ENCODE measurements at places on chromosomes 4 and X.

DNA sequence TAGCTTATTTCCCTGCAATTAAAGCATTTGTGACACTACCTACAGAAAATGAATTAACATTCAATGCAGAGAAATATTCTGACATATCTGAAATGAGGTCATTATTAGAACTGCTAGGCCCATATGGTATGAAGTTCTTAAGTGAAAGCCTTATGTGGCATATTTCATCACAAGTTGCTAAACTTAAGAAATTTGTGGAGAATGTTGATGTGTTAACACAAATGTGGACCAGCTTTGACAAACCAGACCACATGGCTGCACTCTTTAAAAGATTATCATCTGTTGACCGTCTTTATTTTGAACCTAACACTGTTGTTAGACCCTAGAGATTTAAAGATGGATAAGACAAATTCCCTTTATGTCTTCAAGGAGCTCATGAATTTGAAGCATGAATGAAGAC is 1024.1 kb downstream of the RPA4 start:
- DNase-seq = no peak

- no peak for DNase-seq
These were observed 98.9 kb downstream of the HPGD start for GRCh38 chr4:174423257-174423944.

DNA sequence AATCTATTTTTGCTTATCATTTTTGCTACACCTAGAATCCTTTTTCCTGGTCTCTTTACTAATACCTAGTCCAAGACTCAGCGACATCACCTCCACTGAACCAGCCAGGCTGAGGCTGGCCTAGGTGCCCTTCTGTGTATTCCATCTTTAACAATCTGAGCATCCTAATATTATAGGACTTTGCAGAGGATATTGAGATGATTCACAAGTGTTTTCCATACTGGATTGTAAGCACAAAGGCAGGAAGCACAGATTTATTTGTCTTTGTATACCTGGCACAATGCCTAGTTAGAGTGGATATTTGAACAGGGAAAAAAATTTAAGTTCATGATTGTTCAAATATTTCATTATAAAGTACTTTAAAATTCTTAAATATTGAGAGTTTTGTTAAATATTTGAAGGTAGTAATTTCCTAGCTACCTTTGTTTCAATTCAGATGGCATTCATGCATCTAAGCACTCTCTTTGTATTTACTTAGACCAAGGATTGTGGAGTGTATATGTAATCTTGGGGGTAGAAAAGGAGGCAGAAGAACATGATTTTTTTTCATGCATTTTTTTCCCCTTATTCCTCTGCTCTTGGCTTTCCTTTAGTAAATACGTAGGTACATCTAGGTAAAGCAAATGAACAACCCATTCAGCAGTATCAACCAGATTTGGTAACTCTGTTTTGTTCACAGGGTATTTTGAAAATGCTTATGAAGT is 18.4 kb downstream of the SMARCA5 start:
- DNase-seq = no peak

DNA sequence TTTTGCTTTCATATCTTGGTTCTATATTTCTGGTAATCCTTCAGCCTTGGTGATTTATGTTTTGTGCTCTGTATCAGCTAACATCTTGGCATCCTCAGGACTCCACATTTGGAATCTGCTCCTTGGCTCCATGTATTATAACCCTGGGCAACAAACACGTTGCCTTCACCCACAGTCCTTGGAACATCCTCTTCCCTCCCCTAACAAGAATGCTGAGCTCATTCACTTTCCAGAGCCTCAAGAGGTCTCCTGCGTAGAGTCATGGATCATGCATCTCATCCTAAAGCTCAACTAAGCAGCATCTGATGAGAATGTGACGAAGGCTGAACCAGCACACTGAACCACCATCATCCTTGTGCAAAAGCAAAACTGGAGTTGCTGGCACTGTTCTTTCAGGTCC is 60.5 kb upstream of the C1GALT1C1 start:
- no peak for DNase-seq

DNA sequence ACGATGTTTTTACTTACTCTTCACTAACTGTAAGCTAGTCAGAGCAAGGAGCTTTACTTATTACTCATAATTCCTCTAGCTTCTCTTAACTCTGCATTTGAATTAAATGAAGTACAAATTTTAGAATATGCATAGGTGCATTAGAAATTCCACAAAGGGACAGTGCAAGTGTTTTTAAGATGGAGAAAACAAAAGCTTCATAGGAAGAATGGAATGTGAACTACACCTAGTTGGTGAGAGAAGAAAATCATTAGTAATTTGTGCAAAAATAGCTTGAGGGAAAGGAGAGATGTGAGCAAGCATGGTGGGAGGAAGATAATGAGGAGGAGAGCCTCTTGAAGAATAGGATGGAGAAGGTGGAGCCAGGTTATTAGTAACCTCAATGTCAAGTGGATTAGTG is 77.5 kb upstream of the SMARCA5 start:
- no peak for DNase-seq

DNA sequence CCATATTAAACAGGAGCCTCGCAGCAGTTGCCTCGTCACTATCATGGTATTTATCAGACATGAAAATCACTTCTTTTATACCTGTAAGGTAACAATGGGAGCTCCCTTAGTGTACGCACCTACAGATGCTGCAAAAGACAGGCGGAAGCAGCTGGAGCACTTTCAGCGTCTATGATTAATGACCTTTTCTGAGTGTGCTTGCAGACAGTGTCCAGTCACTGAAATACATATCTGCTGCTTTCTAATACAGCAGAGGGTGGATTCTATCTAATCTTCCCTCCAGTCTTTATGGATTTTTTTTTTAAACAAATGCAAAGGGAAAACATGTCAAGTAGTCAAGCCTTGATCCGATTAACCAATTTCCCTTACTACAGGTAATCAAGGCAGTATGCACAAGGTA is 24.1 kb downstream of the DCTD start:
- no peak for DNase-seq

DNA sequence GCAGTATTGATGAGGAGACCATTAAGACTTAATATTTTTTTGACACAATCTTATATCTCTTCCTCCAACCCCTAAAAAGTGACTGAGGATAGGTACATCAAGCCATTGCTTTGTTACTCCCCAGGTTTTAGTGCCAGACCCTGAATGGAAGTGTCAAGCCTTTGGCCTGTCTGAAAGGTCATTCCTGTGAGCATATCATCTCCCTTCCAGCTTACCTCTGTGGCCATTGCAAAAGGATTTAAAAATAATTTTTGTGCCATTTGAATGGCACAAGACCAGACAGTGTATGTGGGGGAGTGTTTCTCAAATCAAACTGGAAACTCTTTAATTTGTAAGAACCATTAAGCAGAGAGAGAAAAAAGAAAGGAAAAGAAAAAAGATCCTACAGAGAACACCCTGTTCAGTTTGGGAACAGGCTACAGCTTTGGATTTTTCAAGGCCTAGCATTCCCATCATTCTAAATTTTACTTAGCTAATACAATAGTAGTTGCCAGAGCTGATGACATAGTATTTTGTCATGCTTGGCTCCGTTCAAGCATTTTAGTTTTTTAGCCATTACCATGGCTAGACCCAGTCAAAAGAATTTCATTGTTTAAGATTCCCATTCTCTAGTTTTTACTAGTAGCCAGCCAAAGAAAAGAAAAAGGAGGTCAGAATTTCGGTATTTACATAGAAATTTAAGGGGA is 49.6 kb downstream of the HPF1 start:
- no peak for DNase-seq

GRCh38 chr4:2762048-2762447 is 5.9 kb upstream of the TNIP2 start:
- DNase-seq = no peak

DNA sequence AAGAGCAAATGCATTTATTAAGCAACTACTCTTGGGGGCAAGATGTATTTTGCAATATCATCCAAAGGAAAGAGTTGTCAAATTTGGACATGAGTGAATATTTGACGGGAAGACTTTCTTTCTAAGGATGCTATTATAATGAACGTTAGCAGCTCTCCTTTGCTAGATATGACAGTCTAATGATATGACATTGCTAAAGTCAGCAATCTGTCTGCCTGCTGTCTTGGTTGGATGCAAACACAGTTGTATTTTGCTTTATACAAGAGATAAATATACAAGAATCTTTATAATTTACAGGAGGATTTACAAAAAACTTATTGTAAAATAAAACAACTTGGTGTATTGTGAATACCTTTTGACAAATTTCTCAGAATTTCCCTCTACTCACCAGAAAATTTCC is 37.5 kb downstream of the MAGEC1 start:
- no peak for DNase-seq

DNA sequence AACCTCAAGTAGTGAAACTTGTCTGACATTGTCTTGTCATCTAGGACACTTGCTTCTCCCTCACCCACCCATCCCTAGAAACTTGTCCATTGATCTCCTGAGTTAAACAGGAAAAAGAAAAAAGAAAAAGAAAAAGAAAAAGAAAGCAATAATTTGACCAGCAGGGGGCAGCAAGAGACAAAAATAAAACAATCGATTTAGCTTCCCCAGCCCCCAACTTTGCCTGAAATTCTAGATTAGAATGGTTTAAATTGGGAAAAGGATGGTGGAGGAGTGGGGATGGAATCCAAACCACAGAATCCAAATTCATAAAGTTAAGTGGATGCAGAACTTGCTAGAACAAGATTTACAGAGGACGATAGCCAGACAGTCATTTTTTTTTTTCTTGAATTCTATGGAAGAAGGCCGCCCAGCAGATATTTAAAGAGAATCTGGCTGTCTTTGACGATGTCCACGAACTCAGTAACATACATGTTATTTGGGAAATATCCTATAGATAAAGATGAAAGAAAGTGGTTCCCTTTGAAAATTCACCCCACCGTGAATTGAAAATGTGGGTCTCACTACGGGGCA is 282.9 kb downstream of the USP46 start:
- peak; percentile 15 for DNase-seq

- DNase-seq = no peak
These were observed 2.5 kb downstream of the CACNA1F start for GRCh38 chrX:49230500-49231232.

All from NCI-H1105 (cell line).